ENCODE measurements at places on chromosomes 4 and X.

- DNase-seq, result no peak
These were observed 200.4 kb upstream of the GYPA start for GRCh38 chr4:144340931-144341330.

- DNase-seq, result no peak
These were observed 4.4 kb upstream of the FAM184B start for GRCh38 chr4:17785858-17786257.

DNA sequence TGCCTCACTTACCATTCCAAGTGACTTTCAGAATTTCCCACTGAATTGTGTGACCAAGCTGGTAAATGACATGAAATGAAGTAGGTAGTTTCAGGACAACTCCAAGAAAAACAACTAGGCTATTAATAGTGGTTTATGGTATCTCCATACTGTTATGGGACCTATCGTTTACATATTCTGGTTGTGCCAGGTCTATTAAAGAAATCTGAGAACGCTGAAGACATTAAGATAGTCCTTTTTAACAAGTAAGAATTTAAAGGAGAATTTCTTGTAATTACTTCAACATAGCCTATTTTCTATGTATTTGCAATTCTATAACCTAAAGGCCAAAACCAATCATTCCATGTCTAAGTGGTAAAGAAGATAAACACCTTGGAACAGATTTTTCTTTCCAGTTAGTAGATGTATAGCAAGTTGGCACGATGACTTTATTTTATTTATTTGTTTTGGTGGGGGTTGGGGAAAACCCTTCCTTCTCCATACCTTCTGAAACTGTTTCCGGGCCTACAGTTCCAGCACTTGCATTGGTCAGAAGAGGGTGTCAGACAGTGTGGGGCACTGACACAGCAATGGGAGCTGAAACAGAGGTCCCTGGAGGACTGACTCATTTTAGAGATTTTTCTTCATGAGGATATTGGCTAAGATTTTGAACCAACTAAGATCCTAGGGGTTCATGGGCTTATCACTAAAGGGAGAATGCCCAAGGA, 7.6 kb upstream of the DCLK2 start:
- DNase-seq, result peak; percentile 82

DNA sequence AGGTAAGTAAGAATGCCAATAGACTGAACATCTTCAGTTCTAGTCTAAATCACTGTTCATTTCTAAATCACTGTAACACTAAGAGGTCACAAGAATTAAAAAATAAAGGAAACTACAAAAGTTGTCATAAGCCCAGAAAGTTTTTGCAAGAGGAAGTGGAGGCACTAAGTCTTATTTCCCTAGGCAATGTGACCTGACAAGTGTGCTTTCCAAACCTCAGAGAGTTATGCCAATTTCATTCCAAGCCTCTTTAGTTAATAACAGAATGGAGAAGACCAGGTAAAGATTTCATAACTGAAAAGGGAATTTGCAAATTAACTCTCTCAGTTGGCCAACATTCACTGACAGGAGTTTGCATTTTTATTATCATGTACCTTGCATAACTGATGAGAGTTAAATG, 40.5 kb downstream of the BBS12 start:
- DNase-seq, result no peak

DNA sequence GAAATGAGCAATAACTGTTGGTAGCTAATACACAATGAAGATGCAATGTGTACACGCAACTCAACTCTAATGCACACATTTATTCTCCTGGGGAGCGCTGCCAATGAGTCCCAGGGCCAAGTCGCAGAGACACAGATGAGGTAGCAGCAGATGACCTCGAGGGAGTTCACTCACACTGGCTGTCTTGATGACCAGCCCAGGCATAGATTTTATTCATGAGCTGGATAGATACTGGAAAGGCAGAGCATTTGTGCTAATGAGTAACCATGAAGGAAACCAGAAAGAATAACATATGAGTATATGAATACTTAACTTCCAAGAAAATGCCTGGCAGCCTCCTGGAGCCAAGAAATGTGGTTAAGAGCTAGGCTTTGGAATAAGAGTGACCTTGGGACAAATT, 42.3 kb downstream of the RASL11B start:
- peak; percentile 41 for DNase-seq

- DNase-seq, result no peak
These were observed 950.9 kb upstream of the NDST4 start for GRCh38 chr4:116064331-116064730.

DNA sequence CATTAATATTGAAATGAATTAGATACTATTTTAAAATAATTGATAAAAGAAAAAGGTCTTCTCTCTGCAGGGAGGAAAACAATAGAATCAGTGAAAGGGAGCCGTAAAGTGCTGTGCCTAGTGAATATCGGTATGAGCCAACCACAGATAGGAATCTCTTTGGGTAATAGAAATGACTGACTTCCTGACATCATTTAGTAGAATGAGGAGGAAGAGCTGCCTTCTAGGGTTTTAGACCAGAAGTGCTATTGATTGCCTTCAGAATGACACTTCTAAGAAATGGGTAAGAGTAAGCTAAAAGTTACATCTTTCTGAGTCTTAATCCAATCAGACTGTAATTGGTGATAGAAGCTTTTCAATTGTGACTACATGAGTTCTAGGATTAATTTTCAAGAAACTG, 134.0 kb upstream of the MAP9 start:
- no peak for DNase-seq

DNA sequence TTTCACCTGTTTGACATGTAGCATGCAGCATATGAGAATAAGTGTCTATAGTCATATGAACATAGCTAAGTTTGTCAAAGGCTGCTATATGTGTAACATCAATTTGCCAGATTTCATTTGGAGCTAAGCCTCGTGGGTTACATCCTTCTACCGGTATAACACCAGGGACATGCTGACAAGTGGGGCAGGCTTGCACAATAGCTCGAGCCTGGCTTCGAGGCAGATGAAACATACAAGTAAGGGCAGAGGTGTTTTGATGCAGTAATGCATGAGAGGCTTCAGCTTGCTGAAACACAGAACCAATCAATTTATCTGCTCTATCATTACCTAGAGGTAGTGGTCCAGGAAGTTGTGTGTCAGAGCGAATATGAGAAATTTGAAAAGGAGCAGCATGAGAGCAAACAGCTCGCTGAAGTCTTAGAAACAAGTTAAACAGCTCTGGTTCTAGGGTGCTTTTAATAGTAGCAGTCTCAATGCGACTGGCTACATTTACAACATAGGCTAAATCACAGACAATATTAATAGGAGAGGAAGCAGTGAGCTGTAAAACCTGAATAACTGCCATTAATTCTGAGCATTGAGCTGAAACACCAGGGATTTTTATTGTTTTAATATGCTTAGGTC, 14.9 kb upstream of the UGDH start:
- no peak for DNase-seq

DNA sequence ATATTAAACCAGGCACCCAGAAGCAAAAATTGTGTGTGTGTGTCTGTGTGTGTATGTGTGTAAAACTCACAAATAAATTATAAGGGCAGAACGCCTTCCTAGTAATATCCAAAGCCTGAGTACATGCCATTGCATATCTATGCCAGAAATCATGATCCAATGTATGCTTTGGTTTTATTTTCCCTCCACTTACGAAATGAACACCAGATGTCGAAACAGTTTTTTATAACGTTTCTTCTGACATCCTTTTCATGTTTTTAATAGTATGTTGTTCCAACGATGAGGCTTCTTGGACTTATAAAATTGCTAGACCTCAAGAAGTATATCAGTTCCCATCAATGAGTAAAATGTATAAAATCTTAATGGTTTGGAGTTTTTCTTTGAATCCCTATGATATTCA, 55.4 kb downstream of the KCNIP4 start:
- DNase-seq, result peak; percentile 62

DNA sequence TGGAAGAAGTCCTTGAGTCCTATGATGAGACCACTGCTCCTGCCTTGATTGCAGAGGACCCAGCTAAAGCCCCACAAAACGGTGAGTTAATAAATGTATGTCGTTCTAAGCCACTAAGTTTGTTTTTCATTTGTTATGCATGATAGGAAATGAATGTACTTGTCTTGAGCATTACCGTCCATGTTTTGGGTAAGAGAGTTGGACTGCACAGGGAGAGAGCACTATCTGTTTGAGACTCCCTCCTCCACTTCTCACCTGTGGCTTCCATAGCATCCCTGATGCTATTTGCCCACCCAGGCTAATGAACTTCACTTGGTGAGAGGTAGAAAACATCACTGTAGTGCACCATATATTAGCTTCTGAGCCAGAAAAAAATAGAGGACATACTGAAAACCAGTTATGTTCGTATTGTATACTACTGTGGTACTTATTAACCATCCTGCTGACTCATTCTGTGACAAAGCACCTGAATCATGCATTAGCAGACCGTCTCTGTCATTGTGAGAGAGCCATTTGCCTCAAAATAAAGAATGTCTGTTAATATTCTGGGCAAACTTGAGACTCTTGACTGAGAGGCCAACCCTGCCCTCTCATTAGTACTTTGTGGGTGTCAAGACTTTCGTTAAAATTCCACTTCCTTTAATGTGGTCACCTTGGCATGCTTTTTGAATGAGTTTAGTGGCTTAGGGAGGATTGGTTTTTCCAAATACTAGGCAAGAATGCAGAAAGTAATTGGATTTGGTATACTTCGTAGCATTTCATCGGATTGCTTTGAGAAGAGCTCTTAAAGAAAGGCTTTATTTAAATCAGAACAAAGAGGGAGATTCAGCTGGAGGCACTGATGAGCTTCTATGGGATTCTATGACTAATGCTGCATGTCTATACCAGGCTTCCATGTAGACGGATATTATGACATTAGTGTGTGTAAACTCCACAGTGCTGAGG, 99.3 kb upstream of the GRPR start:
- peak; percentile 72 for DNase-seq

DNA sequence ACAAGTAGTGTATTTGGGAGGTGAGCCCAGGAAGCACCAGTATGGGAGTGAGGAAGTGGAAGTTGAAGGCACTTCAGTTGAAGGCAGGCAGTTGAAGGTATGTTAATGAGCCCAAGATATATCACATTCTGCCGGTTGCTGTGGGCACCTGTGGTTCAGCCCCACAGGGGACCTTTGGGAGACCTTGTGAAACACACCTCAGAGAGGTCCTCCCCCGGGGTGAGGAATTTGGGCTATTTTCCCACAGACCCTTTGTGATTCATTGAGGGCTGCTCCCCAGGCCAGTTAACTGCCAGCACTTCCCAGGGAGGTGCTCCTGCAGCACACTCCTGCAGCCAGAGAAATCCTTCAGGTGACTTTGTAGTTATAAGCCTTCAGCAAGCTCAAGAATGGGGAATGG, 45.9 kb downstream of the PTCHD1 start:
- DNase-seq, result no peak

DNA sequence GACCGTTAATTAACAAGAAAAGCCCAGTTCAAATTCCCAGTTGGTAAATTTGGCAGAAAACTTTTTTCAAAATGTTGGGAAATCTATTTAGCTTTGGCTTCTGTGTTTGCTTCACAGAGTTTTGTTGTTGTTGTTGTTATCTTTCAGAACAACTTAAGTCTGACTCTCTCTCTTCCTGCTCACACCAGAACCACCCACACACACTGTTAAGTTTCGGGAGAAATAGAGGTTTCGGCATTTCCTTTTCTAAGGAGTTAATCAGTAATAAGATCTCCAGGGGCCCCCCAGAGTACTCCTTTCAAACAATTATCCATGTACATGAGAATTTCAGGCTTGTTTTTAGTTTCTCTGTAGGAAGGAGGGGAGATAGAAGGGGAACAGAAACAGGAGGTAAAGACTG, 106.2 kb upstream of the PTCHD1 start:
- DNase-seq, result no peak

GRCh38 chrX:21744060-21744459, 13.9 kb downstream of the SMPX start:
- DNase-seq, result no peak

- DNase-seq, result no peak
These were observed 7.9 kb downstream of the UVSSA start for GRCh38 chr4:1354983-1355275.
